ENCODE measurements at places on chromosomes 6 and 20.

DNA sequence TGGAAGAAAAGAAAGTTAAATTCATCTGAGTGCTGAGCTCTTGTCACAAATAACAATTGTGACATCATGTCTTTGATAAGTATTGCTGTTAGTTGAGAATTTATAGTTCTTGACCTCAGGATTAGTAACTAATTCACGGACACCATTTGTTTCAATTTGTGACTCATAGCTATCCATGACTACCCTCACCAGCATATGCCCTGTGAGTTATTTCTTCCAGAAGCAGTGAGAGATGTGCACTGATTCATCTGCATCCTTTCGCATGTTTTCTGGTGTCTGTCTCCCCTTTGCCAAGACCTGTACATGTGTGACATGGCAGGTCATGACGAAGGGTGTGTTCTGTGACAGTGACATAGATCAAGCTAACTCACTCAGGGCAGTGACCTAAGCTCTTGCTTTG lies 86.9 kb downstream of the SOBP start:
- no peak for DNase-seq

- no peak for DNase-seq
Observed at GRCh38 chr6:111773501-111774345, 99.5 kb downstream of the FYN start.

- DNase-seq = no peak
Observed at GRCh38 chr6:167200806-167201205, 43.0 kb upstream of the GPR31 start.

DNA sequence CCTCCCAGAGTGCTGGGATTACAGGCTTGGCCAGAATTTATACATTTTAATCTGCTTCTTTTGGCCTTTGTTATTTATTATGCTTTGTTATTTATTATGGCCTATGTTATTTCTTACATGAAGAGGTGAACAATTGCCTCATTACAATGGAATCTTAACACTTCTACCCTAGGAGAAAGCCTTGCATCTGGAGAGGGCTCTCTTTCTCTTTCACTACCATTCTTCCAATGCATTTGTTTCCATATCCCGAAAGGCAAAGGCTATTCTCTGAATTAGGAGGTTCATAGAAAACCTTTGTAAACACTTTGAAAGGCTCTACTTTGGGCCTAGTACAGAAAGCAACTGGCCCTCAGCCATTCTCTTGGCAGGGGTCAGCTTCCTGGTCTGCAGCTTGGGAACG lies 19.9 kb upstream of the DEK start:
- no peak for DNase-seq

GRCh38 chr6:36706339-36706738 lies 8.7 kb downstream of the RAB44 start:
- no peak for DNase-seq
